ENCODE measurements at places on chromosomes 5 and 9.
A peak's percentile ranks its signal among the peaks of the same experiment; 100 is the strongest.

DNA sequence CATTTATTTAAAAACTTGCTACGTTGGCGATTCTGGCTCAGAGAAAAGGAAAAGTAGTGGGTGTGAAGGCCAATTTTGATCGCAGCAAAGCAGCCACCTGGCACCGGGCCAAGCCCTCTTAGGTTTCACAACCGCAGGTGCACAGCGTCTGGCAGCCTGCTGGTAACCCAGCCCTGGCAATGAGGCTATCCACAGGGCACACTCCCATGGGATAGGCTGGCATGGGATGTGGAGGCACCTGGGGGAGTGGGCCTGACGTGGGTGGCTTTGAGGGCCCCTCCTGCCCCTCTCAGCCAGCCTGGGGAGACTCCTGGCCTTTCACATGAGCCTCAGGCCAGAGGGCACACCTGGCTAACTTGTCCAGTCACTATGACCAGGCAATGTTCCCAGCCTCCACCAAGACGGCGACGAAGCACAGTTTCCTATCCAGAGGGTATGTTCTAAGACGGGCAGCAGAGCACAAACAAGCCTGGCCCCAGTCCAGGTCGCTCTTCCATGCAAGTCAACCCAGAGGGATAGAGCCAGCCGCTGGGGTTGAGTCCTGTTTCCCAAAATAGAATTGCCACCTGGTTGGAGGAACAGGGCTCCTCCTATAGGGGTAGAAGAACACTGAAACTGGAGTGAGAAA, 19.0 kb downstream of the CMBL start:
- no peak for DNase-seq

DNA sequence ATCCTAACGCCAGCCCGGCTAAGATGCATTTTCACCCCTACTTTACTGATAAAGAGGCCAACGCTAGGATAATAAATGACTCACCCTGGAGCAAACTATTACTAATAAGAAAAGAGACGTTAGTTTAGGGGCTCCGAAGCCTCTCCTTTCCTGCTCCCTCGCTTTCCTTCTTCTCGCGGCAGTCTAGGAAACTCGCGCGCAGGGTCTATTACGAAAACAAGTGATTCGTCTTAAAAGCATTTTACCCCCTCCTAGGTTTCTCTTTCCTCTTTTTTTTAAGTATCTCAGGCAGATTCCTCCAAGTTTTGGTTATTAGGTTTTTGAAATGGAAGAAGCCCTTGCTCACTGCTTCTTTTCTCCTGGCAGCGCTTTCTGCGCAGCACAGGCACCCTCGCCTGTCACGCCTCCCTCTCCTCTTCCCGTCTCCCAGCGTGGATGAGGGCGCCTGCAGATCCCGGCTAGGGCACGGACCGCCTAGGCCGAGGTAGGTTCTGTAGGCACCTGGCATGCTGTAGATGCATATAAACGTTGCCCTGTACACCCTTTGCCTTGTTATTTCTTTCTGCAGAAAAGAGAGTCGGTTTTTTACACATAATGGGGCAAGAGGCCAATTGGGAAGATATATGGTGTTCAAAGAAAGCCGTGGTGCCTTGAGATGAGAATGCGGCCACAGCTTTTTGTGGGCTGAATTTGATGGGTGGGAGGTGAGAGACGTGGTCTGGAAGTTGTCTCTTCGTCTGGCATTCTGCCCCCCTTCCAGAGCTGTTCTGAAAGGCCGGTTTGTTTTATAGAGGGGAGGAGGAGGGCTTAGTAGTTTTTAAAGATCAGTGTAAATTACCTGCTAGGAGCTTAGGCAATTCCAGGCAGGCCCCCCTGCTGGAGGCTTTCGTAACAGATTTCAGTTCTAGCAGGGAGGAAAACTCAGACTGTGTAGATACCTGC, 983 bp downstream of the GCNT1 start:
- peak; percentile 77 for DNase-seq

GRCh38 chr9:17191082-17191481, 56.2 kb downstream of the CNTLN start:
- no peak for DNase-seq

DNA sequence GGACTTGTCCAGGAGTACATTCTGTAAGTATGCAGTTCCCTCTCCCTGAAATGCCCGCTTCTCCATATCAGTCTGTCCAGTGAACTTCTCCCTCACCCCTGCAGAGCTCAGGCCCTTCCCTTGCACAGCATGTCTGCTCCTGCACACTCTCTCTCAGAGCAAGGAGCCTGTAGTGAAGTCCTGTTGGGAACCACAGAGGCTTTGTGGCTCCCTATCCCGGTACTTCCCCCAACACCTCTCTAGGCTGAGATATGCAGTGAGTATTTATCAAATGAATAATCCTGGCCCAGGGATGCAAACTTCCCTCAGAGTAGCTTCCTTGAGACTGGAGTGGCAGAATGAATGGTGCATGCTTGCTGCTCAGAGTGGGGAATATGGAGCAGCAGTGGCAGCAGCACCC, 48.8 kb downstream of the POC5 start:
- no peak for DNase-seq

GRCh38 chr9:89872913-89873707, 268.3 kb downstream of the GADD45G start:
- no peak for DNase-seq

DNA sequence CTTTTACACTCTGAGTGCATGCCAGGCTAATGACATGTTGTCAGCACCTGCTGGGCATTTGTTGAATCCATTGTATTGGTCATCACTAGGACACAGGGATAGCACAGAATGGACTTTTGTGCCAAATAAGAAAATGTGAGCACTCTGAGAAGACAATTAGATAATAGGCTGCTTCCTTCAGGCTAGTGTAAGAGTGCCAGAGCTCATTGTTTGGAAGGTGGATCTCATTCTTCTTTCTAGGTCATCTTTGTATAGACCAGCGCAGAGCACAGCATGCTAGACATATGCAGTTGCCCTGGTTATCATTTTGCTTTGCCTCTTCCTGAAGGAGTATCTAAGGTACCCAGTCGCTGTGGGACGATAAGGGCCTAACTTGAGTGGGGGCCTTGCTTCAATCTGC, 493.4 kb upstream of the COX7C start:
- DNase-seq, result no peak

GRCh38 chr5:122019919-122020590, 58.0 kb downstream of the LOX start:
- peak; percentile 34 for DNase-seq

DNA sequence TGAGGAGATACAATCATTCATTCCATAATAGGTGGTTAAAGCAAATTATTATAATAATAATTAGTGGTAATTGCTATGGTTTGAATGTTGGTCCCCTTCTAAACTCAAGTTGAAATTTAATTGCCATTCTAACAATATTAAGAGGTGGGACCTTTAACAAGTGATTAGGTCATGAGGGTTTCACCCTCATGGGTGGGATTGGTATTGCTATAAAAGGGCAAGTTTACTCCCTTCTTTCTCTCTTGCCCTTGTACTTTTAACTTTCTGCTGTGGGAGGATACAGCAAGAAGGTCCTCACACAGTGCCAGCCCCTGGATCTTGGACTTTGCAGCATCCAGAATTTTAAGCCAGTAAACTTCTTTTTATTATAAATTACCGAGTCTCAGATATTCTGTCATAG, 101.9 kb upstream of the PARP8 start:
- no peak for DNase-seq

All from fibroblast of skin of right biceps (primary cell).